ENCODE measurements at places on chromosomes 11 and 22.
A peak's percentile ranks its signal among the peaks of the same experiment; 100 is the strongest.

DNA sequence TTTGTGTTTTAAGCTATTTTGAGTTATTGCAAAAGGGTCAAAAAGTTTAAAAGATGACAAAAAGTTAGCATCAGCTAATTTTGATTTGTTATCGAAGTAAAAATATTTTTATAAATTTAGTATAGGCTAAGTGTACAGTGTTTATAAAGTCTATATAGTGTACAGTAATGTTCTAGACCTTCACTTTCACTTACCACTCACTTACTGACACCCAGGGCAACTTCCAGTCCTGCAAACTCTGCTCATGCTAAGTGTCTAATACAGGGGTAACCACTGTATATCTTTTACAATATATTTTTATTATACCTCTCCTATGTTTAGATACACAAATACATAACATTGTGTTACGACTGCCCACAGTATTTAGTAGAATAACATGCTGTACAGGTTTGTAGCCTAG is 59.7 kb downstream of the PDGFD start:
- DNase-seq = no peak

DNA sequence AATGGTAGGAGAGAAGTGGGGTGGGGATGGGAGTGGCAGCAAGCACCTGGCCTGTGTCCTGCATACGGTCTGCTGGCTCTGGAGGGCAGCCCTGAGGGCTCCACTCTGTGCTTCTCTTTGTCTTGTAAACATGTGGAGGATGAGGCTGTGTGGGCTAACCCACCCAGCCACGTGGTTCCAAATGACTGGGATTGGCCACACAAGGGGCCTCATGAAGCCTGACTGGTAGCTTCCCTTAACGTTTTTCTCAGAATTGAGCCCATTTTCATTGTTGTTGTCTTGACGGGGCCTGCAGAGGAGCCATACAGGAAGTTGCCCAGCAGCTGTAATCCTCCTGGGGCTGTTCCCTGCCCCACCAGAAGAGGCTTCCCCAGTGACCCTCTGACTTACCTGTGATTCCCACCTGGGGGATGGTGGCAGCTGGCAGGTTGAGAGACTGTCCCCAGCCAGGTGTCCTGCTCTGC is 18.0 kb downstream of the DERL3 start:
- no peak for DNase-seq

DNA sequence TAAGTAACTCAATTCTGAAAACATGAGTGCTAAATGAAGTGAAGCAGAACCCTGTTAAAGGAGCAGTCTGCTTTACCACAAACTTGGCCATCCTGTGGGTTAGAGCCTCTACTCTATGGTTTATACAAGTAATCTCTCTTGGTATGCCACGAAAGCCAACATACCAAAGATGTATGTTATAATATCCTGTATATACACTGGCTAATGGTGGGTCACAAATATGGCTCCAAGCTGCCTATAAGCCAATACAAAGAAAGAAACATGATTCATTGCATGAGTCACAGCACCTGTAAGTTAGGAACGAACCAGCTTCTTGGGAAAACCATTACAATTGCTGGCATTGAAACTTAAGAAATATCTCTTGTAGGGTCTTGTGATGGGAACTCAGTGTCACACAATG is 16.1 kb downstream of the XRRA1 start:
- no peak for DNase-seq

GRCh38 chr22:47203554-47203991 is 441.1 kb downstream of the TBC1D22A start:
- no peak for DNase-seq

GRCh38 chr11:124402326-124402922 is 3.6 kb upstream of the OR8B3 start:
- peak; percentile 25 for DNase-seq

DNA sequence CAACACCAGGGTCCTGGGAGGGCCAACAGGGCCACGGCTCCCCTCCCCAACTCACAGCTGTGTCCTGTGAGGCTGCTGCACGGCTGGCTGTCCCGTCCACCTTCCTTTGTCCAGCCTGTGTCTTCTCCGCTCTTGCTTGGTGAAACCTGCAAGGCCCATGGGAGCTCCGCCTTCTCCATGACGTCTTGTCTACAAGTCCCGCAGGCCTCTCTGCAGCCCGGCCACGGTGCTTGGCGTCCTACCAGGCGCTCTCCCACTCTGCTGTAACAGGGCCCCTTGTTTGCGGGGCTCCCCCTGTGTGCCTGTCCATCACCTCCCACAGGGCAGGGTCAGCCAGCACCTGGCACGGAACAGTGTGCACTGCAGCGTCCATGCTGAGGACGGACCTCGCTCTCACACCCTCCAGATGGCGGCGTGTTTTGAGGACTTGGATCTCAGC is 866.8 kb downstream of the TBC1D22A start:
- no peak for DNase-seq

All from BJ (cell line).